ENCODE measurements at places on chromosomes 12 and 14.

DNA sequence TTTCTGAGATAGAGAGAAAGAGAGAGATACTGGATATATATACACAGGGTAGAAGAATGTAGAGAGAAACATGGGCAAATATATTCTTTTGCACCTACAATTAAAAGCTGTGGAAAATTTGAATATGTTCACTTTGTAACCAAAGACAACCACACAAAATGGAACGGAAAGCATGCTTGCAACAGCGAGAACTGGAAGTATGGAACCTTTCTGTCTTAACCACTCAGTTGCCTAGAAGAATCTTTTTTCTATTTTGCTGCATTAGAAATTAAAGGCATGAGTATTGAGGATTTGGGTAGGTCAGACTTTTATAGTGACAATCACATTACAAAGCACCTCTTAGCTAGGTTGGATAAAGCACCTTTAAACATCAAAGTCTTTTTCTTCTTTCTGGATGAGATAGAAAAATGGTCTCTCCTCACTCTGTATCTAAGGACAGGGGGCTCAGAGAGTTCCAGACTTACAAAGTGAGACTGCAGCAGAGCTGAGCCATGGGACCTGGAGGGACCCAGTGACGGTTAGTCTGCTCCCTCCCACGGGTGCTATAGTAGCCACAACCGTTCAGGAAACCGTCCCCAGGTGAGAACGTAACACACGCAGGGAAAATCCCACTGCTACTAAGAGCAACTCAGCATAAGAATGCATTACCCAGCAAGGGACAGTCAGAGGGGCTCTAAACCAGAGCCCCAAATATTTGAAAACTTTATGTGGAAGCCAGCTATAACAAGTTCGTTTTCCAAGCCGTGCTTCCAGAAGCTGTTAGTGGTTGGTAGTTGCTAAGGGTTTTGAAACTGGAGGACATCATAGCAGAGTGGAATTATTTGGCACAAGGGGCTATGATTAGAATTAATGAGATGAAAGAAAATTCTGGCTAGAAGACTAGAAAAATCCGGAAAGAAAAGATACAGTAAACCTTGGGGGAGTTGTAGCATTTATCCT, 97.1 kb downstream of the DAD1 start:
- DNase-seq, result no peak

DNA sequence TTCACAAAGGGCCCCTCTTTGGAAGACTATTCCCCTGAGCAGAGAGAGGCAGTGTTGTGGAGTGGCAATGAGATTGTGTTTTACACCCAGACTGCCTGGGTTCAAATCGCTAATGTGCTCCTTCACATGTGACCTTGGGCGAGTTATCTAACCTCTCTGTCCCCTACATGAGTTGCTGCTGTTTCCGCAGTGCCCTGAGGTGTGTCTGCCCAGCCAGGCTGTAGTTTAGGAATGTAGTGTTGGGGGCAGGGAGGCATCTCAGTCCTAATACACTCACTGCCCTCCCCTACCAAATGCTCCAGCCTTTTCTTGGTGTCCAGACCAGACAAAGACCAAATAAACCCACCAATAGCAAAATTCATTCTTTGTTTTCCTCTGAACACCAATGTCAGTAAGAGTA, 78.6 kb downstream of the SLC24A4 start:
- no peak for DNase-seq

GRCh38 chr12:5051913-5052312, 8.2 kb downstream of the KCNA5 start:
- peak; percentile 25 for DNase-seq

- DNase-seq, result peak; percentile 25
These were observed 42.1 kb upstream of the CTDSP2 start for GRCh38 chr12:57888409-57889157.

DNA sequence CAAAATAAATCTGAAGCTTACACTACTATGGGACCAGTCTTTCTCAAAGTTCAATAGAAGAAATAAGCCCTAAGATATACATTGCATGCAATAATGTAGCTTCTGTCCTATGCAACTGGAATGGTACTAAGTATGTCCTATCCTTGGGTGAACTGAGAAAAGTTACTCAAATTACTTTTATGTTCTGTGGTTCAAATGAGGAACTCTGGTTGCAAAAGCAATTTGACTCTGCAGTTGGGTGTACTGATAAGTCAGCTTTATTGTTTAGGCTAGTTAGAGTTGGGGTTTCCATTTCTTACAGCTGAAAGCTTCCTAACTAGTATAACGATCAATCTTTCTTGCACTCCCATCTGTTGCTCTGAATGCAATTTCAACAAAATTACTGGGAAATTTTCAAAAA, 29.2 kb downstream of the GPR135 start:
- peak; percentile 43 for DNase-seq

GRCh38 chr12:54868690-54869089, 14.4 kb downstream of the MUCL1 start:
- DNase-seq, result no peak

- DNase-seq, result no peak
These were observed 25.5 kb upstream of the P2RX4 start for GRCh38 chr12:121184425-121184824.

DNA sequence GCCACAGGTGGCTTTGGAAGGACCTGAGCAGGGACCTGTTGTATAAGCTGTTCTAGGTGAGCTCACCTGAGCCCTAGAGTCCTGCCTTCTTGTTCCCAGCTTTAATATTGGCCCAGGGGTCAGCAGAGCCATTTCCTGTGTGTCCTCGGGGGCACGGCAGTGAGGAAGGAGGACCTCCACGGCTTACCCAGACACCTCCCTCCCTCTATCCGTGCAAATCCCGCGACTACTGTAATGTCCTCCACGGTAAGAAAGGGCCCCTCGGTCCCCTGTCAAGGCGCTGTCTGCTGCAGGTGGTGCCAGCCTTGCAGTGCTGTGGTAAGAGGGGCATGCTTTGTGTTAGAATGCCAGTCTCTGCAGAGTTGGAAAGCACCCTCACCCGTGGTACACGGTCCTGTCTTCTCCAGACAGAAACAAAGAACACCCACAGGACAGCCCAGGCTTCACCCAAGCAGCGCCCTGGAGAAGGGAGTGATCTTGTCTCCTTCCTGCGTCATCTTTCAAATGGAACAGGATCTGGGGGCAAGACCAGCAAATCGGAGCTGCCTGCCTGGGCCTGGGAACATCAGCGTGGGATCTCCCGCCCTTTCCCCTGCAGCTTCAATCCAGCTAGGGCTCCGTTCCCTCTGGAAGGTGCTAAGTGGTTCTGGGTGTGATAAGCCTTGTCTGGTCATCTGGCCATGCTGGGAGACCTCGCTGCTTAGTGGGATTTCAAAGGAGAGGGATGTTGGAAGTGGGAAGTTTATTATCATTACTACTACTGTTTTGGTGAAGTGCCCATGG, 20.2 kb upstream of the FZD10 start:
- no peak for DNase-seq

DNA sequence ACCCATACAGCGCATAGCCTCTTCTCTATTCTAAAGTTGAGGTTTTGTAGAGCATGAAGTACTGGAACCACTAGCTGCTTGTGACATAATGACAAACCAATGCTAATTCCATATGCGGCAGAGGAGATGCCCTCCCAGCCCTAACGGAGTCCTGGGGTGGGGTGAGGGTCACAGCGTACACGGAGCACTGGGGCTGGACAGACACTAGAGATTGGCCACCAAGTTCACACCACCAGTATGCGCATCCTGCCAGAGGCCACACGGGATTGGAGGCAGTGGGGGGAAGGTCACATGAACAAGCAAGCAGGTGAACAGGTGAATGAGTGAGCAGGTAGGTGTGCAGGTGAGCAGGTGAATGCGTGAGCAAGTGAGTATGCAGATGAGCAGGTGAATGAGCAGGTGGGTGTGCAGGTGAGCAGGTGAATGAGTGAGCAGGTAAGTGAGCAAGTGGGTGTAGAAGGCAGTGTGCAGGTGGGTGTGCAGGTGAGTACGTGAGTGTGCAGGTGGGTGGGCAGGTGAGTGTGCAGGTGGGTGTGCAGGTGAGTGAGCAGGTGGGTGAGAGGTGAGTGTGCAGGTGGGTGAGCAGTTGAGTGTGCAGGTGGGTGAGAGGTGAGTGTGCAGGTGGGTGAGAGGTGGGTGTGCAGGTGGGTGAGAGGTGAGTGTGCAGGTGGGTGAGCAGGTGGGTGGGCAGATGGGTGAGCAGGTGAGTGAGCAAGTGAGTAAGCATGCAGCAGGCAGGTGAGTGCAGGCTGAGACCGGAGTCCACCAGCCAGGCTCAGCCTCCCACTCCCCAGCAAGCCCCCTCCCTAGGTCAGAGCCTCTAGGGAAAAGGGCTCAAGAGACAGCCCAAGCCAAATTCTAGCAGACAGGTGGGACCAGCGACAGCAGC, 52.7 kb downstream of the CCDC85C start:
- no peak for DNase-seq

GRCh38 chr14:20734430-20734806, 11.3 kb upstream of the EDDM3A start:
- no peak for DNase-seq

DNA sequence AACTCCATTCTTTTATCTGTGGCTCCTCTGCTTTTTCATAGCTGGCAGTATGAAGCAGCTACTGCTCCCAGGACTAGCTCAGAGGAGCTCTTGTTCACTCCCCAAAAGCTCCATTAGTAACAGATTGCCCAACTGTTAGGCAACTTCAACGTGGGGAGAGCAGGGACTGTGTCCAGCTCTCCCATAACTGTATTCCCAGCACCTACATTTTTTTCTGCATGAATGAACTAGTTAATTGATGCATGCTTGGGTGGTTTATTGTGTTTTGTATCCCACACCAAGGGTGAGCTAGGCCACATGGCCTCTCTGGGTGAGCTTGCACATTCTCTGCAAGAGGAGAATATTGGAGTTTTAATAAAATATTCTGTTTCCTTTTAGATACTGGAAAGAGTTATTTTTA, 15.2 kb downstream of the STON2 start:
- DNase-seq, result no peak

DNA sequence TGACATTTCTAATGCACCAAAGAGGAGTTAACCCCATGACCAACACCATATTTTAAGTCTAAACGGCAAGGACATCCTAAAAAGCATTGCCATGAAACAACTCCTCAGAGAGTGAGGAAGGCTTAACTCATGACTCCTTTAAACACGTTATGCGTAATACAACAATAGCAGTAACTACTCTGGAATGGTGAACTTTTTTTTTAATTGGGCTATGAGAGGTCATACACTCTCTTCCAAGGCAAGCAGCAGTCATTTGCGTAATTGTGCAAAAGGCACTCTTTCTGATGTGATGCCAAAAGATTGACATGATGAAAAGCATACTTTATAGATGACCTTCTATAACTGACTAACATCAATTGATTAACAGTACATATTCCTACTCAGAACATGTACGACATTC, 39.4 kb downstream of the RHOJ start:
- no peak for DNase-seq

DNA sequence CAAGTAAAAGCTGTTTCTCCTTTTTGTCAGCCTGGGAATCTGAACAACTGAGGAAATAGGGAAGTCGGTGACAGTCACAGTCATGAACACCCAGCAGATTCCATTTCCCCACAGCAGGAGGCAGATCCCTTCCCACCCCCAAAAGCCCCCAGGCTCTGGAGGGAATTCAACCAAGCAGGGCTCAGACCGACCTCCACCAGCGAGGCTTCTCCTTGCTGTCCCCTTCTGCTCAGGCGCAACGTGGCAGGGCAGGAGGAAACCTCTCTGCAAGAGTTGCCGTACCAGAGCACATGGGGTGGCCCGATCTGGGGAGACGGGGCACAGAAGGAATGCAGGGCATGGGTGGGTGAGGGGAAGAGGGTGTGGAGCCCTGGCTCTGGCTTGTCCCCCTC, 319 bp downstream of the GALNT6 start:
- peak; percentile 86 for DNase-seq

- DNase-seq, result no peak
These were observed 27.8 kb downstream of the SLC25A47 start for GRCh38 chr14:100350986-100351385.

DNA sequence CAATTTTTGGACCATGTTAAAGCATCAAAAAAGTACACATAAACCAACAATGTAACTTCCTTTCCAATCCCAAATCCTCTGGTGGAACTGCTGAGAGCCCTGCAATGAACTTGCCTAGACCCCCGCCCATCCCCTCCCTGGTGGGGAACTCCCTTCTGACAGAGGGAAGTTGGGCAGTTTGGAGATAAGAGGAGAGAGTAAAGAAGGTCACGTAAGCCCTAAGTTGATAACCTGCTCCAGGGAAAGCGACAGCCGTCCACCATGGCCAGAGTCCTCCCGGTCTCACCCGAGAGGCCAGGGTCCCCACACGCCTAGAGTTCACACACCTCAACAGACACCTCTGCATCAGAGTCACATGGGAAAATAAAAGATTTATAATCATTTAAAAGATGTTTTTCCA, 138.7 kb downstream of the EGLN3 start:
- DNase-seq, result no peak

DNA sequence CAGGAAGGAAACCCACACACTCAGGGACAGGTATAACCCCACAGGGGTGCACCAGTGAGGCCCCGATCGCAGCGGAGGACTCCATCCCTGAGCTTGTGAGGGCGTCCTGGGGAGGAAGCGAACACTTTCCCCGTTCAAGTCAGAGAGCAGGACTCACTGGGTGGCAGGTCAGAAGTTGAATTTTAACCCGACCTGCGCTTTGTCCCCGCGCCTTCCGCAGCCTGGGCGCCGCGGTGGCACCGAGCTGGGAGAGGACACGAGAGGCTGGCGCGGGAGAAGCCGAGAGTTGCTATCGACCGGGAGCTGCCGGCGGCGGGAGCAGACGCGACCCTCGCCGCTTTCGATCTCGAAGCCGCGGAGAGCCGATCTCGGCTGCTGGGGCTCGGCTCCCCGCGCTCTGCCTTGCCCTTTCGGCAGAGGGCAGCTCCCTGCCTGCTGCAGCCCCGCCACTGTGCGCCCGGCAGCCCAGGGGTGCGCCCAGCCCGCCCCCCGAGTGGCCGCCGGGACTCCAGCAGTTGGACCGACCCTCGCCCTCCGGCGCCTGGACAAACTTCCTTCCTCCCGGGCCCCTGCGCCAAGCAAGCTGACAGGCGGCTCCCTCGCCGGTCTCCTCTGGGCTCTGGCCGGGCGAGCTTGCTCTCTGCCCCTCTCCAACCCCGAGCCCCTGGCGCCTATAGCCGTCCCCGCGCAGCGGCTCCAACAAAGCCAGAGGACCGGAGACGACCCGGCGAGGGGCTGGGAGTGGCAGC, 918 bp downstream of the LIN7A start:
- DNase-seq, result peak; percentile 24

DNA sequence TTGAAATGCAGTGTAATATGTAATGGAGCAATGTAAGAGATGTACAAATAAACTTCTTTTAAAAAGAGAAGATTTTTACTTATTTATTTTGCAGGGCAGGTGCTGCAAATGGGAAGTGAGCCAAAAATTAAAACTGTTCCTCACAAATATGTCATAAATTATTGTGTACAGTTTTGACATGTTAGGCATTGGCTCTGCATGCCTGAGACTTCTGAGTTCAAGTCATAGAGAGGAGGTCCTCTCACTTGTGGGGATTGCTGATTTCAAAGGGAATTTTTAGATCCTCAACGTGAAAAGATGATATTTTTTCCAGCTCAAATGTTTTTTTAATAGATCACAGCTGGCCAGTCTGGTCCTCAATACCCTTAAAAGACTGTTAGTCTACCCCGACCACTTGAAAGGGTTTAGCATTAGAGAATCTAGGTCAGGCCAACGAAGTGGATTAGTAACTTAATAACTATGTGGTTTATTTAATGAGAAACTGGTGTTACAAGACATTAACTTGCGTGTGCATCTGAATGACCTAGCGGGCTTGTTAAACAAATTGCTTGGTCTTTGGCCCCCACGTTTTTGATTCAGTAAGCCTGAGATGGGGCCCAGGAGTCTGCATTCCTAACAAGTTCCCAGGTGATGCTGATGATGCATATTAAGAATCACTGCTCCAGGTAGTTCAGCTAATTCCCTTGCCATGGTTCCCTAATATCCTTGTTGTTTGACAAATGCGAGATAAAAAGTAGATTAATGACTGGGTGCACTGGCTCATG, 30.9 kb upstream of the WDR89 start:
- no peak for DNase-seq

- peak; percentile 67 for DNase-seq
These were observed 233.5 kb downstream of the EFCAB11 start for GRCh38 chr14:89720741-89721729.

All from suppressor macrophage treated with lipopolysaccharide for 4 hours (primary cell).